ENCODE measurements at places on chromosomes 11 and 22. TPM values are rescaled to one million over a fixed set of nuclear protein-coding genes. Genes with fewer than 3 reads are reported as not detected.

The UPK2 gene
- not detected for total RNA-seq

DNA sequence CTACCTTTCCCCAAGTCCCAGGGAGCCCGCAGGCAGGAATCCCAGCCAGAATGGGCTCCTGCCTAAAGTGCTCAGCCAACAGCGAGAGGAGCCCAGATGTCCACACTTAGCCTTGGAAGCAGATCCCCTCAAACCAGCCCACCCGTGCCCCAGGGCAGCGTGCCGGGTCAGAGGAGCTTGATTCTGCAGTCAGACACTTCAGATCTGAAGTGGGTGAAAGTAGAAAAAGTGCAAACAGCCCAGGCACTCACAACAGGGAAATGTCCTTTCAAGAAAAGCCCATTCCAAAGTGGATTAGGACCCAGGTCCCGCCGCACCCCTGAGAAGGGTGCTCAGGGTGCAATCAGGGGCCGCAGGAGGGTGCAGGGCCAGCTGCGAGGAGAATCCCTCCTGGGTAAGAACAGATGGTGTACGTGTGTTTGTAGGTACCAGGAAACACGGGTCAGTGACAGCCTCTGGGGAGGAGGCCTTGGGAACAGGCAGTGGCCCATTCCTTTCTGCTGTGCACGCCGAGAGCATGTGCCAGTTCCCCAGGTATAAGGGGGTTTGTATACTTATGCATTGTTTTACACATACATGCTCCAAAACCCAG is 17.7 kb downstream of the ELFN2 start:
- DNase-seq = no peak

The ISX gene
- not detected for total RNA-seq

The INTS4 gene
- 14.7 TPM for total RNA-seq

DNA sequence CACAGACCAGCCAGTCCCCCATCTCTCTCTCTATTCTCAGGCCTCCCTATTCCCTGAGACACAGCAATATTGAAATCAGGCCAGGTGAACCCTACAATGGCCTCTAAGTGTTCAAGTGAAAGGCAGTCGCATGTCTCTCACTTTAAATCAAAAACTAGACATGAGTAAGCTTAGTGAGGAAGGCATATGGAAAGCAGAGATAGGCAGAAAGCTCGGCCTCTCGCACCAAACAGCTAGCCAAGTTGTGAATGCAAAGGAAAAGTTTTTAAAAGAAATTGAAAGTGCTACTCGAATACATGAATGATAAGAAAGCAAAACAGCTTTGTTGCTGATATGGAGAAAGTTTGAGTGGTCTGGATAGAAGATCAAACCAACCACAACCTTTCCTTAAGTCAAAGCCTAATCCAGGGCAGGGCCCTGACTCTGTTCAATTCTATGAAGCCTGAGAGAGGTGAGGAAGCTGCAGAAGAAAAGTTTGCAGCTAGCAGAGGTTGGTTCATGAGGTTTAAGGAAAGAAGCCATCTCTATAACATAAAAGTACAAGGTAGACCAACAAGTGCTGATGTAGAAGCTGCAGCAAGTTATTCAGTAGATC is 19.8 kb upstream of the MPZL2 start:
- no peak for DNase-seq

- DNase-seq = no peak
These were observed 147.6 kb downstream of the MIAT start for GRCh38 chr22:26804911-26805539.

GRCh38 chr11:8156877-8157276 is 11.9 kb downstream of the RIC3 start:
- DNase-seq = no peak

- DNase-seq = no peak
These were observed 825 bp downstream of the FBXO3 start for GRCh38 chr11:33773404-33773986.

The PLAAT4 gene
- total RNA-seq = 15.9 TPM

DNA sequence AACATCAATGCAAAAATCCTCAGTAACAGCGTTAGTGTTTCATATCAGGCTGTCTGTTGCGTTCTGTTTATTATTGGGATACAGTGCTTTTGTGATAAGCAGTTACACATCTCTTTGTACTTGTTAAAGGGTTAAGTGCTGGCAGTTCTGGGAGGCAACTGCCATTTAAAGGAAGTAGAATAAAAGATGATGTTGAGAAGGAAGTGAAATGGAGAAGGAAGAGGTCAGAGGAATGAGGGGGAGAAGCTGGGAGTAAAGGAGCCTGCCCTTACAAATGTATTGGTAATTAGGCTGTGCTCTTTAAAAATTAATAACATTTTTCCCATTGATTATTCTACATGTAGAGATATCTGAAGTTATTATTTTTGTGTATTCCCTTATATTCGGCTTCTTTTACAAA is 674.7 kb downstream of the NTM start:
- DNase-seq = no peak

DNA sequence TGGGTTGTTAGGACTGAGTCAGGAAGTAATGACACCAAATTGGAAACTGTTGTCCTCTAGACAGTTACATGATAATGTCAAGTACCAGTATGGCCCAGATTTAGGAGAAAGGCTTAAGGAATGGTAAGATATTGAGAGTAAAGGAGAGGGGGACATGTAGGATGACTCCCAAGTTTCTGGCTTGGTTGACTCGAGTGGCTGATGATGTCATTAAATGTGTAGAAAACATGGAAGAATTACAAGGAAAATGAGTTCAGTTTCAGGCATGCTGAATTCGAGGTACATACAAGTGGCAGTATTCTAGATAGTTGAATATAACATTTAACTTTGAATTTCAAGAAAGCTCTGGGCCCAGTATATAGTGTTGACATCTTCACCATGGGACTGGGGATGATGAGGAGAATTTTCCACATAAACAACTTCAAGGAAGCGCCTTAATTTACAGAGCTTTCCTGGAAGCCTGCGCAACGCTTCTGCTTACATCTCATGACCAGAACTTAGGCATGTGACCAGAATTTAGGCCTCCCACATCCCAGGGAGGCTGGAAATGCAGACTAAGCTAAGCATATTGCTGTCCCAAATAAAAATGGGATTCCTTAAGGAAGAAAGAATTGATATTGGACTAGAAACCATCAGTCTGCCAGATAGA is 3.8 kb downstream of the CFAP300 start:
- no peak for DNase-seq

- no peak for DNase-seq
These were observed 1.5 kb upstream of the PACSIN3 start for GRCh38 chr11:47187723-47188122.

DNA sequence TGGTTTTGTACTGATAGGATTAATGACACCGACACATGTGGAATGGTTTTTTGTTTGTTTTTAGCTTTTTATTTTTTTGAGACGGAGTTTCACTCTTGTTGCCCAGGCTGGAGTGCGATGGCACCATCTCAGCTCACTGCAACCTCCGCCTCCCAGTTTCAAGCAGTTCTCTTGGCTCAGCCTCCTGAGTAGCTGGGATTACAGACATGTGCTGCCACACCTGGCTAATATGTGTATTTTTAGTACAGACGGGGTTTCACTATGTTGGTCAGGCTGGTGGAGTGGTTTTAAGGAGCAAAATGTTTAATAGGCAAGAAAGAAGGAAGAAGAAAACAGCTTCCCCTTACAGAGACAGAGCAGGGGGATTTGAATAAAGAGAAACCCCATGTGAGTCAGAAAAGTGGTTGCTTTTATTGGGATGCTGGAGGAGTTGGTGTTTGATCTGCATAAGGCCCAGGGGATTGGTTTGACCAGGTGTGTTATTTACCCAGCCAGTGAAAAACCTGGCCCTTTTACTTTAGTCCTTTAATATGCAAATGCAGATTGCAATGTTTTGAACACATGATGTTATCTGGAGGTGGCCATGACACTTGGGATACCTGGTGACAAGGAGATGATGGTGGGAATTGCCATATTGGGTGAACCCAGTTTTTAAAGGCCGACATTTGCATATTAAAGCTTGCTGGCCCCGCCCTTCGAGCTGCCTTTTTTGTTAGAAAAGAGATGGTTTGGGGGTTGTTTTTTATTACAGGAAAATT is 24.3 kb downstream of the SUSD2 start:
- no peak for DNase-seq

- no peak for DNase-seq
These were observed 25.5 kb downstream of the DRD2 start for GRCh38 chr11:113449743-113450142.

The CCDC81 gene
- total RNA-seq = 0.87 TPM

The NPTXR gene
- 0.44 TPM for total RNA-seq

- no peak for DNase-seq
These were observed 76.7 kb downstream of the BMAL1 start for GRCh38 chr11:13354335-13354734.

The KLHDC7B gene
- total RNA-seq = not detected

DNA sequence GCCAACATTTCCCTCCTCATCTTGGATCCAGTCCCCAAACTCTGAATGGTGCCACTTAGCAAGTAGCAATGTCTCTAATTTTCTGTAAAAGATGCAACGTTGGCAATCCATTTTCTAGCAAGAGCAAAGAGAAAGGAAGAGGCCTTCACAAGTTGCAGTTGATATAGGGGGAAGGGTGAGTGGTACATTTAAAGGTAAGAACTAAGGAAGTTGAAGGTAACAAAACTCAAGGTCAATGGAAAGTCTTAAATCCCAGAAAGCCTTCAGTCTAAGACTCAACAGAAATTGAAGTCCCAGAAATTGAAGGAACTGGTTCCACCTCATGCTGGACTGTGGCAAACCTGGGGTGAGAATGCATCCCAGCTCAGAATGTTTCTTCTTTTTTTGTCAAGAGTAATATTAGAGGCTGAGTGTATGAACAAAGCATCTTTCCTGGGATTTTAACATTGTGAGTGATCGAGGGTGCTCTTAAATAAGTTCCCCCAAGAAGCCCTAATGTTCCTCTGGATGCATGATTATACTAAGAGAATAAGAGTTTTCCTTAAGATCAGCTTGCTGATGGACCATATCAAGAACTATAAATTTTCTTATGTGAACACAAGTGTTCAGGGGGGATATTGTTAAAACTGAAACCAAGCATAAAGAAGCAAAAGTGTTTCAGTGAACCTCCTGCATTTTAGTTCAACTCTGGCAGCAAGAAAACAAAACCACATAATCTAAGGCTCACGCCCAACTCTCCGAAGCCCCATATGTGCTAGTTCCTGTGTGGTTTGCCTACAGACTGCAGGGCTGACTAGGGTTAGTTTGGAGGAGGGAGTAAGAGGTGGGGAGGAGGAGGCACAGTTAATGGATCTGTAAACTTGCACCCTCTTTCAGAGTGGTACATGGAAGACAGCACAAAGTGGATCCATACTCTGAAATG is at the start of gene GRAP2:
Gene GRAP2 (plus strand): TSS at position 779 of the 922 bp plus-strand sequence. CDS start 46,023 bp downstream, outside the sequence.
- no peak for DNase-seq

DNA sequence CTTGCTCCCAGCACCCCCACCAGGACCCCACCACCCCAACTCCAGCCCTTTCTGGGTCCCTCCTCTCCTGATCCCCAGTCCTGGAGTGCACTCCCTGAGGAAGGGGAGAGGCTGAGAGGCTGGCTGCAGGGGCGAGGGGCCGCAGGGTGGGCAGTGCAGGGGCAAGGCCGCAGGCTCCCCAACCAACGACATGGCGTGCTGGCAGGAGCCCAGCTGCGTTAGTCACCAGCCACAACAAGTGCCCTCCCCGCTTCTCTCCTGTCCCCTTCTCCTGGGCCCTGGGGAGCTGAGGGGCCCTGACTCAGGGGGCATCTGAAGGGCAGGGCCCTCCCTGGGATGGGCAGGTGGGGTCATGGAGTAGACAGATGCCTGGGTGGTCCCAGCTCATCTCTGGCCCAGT is 2.3 kb downstream of the CABP7 start:
- DNase-seq = no peak

The CRACR2B gene
- 2.2 TPM for total RNA-seq

- no peak for DNase-seq
These were observed 223.3 kb upstream of the ISX start for GRCh38 chr22:34842630-34843029.

DNA sequence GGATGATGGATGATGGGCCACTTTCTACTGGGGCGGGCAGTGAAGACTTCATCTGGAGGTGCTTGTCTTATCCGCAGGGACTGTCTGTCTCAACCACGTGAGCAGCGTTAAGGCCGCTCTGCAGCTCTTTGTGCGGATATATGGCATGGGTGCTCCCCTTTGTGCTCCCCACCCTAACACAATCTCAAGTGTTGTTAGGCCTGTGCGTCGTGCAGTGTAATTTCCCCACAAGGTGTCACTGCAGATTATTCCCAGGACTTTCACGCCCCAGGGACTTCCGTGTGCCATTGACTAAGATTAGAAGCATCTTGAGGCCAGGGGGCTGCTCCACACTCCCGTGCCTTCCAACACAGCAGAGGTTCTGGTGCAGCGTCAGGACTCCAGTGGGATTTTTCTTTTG is 65.3 kb downstream of the TBC1D22A start:
- no peak for DNase-seq

Measured in right lobe of liver (tissue), 6 donors.